Astrocyte (in vitro differentiated cells and primary cell): ENCODE measurements at places on chromosomes 12 and 14. TPM values are rescaled to one million over a fixed set of nuclear protein-coding genes. Genes with fewer than 3 reads are reported as not detected.

DNA sequence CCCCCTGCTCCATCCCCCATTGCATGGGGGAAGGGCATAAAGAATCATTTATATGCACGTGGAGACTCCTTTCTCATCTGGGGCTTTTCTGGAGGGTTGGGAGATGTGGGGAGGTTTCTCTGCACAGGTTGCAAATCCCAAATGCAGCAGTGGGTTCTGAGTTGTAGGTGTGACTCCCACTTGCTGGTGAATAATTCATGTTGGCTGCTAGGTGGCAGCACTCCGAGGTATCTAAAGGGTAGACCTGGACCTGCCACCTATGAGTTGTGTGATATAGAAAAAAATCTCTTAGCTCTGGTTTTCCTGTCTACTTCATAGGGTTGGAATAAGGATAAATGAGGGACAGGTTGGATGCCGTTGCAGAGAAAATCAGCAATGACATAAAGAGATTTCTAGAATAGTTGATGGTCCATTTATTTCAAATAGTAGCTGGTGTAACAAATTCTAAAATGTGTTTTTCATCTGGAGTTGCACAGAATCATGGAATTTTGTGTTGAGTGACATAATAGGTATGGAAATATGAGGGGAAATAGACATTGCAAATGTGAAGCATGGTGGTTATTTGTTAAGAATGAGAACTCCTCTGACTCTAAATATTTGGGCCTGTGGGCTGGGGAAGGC, 4.6 kb downstream of the MARCHF9 start:
- H3K36me3 ChIP-seq, result no peaks in the 10 kb centered on the region
- H3K4me3 ChIP-seq, result no peak overlapping the region
- peaks cover 20% of the 10 kb centered on the region for H3K27me3 ChIP-seq
- DNase-seq, result no peak
- peaks cover 2% of the 10 kb centered on the region for H3K4me1 ChIP-seq

DNA sequence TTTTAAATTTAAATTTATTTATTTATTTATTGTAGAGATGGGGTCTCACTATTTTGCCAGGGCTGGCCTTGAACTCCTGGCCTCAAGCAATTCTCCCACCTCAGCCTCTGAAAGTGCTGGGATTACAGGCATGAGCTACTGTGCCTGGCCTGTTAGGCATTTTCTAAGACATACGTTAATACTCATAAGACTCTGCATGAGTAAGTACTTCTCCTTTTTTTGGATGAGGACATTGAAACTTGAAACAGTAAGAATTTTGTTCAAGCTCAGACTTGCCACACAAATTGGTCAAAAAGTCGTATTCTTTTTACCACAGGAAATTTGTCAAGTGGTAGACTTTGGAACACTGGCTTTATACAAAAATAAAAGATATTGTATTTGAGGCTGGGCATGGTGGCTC, 187.4 kb upstream of the RASSF8 start:
- DNase-seq, result peak; percentile 67
- peaks cover 16% of the 10 kb centered on the region for H3K4me1 ChIP-seq
- no peak overlapping the region for H3K27ac ChIP-seq
- no peaks in the 10 kb centered on the region for H3K36me3 ChIP-seq
- no peaks in the 10 kb centered on the region for H3K27me3 ChIP-seq

DNA sequence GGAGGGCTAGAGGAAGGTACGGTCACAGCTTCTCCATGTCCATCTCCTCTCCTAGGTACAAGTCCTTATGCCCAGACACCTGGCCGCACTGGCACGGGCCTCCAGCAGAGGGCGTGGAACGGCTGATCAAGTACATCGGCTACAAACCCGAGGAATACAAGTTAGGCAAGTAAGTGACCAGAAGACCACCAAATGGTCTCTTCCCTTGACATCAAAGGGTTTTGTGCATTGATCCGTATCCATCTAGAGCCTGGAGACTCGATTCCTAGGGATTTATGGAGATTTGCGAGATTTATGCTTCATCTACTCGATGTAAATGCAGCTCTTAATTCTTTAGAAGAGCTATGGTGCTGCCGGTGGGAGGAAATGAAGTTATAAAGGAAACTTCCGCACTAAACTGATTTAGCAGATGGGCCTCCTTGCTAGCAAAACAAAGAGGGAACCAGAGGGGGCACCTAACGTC, 44.2 kb downstream of the KCTD10 start:
- no peak overlapping the region for H3K27ac ChIP-seq
- DNase-seq, result peak; percentile 56
- H3K27me3 ChIP-seq, result no peaks in the 10 kb centered on the region

Gene KLHDC1
- 0.94 and 1.2 TPM in 2 replicates for total RNA-seq

DNA sequence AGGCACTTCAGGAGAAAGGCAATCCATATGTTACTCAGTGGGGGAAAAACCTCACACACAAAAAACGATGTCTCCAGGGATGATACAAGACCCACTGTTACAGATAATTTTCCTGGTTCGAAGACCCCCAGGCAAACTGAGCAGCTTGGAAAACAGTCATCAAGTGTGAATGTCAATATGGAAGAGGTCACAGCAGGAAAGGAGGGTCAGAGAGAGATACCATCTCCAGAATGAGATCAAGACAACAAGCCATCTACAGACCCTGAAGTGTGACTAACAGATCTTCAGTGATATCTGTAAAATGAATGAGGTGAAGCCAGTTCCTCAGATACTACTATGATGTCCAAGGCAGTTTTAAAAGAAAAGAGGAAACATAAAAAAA, 28.6 kb downstream of the GNS start:
- peaks cover 5% of the 10 kb centered on the region for H3K4me1 ChIP-seq
- no peaks in the 10 kb centered on the region for H3K27me3 ChIP-seq
- no peak for DNase-seq
- no peak overlapping the region for H3K27ac ChIP-seq
- H3K36me3 ChIP-seq, result no peaks in the 10 kb centered on the region

DNA sequence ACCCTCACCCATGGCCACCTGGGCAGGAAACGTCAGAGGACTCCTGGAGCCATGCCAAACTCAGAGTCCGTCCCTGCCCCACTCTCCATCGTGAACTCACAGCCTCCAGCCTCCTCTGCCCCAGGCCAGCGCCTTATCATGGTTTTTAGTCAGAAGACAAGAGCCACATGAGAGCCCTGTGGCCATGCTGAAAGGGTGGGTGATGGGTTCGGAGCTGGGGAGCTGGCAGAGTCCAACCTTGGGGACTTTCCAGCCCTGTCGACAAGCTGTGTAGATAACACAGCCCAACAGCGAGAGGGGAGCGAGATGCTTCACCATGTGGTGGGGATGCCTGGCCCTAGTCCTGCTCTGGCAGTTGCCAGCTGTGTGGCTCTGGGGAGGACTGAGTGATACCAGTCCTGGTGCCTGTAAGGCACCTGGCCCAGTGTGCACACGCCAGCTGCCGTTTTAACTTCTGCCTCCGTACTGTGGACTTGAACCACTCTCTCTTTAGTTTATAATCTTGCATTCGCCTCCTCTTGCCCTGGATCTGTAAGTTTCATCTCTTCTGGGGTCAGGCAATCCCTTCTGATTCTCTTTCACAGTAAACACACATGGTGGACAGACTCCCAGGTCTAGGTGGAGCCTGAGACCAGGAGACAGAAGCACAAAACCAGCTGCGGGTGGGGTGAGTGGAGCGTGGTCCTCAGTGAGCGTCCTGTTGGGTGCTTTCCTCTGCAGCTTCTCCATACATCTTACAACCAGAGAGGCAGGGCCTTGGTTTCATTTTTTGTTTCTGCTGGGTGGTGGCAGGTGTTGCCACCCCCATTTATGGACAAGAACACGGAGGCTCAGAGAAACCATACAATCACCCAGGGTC, 55.3 kb downstream of the RIN3 start:
- H3K4me3 ChIP-seq, result no peak overlapping the region

- DNase-seq, result no peak
- H3K36me3 ChIP-seq, result no peaks in the 10 kb centered on the region
- H3K4me1 ChIP-seq, result no peaks in the 10 kb centered on the region
- H3K27ac ChIP-seq, result no peak overlapping the region
Observed at GRCh38 chr12:18496156-18496555, 234.8 kb downstream of the PIK3C2G start.

Gene EIF2S3B
- total RNA-seq, result 5.4 and 6.0 TPM in 2 replicates

GRCh38 chr12:66269142-66269541, 33.2 kb upstream of the HELB start:
- H3K27me3 ChIP-seq, result peaks cover 5% of the 10 kb centered on the region
- H3K36me3 ChIP-seq, result no peaks in the 10 kb centered on the region
- DNase-seq, result no peak
- H3K27ac ChIP-seq, result no peak overlapping the region
- H3K4me1 ChIP-seq, result no peaks in the 10 kb centered on the region

Gene NR4A1
- total RNA-seq, result 1.6 and 2.3 TPM in 2 replicates

Gene PRB2
- not detected in 2 replicates for total RNA-seq

Gene SRRM4
- 0.30 and 0.46 TPM in 2 replicates for total RNA-seq

DNA sequence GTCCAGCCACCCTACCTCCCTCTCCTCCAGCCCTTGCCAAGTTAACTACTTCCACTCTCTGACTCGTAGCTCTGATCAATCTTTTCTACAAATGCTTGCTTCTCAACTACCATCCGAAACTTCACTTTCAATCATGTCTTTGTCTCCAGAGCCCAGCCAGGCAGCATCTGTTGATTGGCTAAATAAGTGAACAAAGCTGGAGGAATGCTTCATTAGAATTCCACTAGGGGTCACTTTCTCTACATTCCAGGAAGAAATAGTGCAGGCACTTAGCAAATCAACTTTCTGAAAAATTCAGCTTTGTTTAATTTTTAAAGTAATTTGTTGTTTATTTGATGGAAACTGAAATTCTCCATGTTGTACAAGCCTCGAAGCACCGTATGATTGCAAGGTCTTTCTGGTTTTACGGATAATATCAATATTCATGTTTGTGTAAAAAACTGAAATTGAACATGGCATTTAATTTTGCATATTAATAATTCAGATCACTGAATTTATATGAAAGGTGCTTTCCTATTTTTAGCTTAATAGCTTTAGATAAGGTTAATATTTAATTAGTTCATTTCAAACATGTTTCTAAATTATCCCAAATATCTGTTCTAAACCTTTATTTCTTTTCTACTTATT, 32.4 kb upstream of the HELB start:
- no peak overlapping the region for H3K4me3 ChIP-seq
- no peak overlapping the region for H3K27ac ChIP-seq
- H3K36me3 ChIP-seq, result no peaks in the 10 kb centered on the region
- peaks cover 5% of the 10 kb centered on the region for H3K27me3 ChIP-seq

Gene CD9
- total RNA-seq, result 46.0 and 52.2 TPM in 2 replicates

Gene AGAP2
- 0.14 and 0.17 TPM in 2 replicates for total RNA-seq

DNA sequence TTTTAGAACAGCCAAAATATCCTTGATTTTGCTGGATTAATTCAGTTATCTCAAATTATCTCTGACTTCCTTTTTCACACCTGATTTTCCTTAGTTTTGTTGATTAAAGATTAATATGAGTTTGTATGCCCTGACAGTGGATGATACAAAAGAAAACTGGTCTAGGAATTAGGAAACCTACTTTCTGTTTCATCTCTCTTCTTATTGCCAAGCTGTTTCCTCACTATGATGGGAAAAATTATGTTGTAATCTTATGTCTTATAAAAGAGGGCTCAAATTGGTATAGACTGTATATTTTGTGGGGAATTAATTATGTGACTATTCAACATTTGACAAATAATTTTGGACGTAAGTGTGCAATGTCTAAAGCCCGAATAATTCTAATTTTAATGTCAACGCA, 271.6 kb downstream of the FBXL14 start:
- no peak for DNase-seq
- H3K4me3 ChIP-seq, result no peak overlapping the region
- H3K4me1 ChIP-seq, result peaks cover 11% of the 10 kb centered on the region
- H3K36me3 ChIP-seq, result no peaks in the 10 kb centered on the region
- no peak overlapping the region for H3K27ac ChIP-seq

- no peaks in the 10 kb centered on the region for H3K36me3 ChIP-seq
- H3K27me3 ChIP-seq, result no peaks in the 10 kb centered on the region
- H3K27ac ChIP-seq, result no peak overlapping the region
- H3K4me3 ChIP-seq, result no peak overlapping the region
Observed at GRCh38 chr12:69884386-69884785, 59.4 kb downstream of the MYRFL start.

Gene FCF1
- 60.5 and 64.1 TPM in 2 replicates for total RNA-seq

- H3K27me3 ChIP-seq, result peaks cover 30% of the 10 kb centered on the region
- H3K4me3 ChIP-seq, result no peak overlapping the region
- no peaks in the 10 kb centered on the region for H3K4me1 ChIP-seq
Observed at GRCh38 chr12:467591-467990, 7.9 kb downstream of the B4GALNT3 start.

Gene CCDC175
- total RNA-seq, result not detected in 2 replicates

DNA sequence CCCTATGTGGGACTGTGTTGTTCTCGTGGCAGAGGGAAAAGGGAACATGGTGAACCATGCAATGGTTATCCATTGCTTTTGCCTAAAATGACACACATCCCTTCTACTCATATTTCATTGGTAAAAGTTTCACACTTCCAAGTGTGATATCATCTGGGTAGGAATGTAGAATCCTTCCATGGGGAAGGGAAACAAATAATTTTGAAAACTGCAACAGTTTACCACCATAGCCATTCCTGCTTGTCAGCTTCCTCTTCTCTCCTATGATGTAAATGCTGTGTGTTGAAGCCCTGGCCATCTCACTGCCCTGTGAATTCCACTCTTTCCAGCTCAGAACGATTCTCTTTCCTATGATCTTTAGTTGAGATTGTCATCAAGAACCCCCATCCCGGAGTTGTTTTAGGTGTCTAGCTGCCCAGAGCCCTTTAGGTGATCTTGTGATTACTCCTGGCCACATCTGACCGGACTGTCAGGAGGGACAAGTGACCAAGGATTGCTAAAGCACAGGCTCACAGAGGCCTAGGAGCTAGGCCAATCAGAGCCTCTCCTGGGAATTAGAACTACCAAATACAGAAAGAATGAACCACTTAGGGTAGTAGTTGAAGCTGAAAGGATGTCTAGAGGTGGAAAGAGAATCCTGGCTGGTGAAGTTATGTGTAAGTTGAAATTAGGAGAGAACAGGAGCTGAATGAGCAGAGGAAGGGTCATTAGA, 84.6 kb downstream of the VCPKMT start:
- H3K4me1 ChIP-seq, result no peaks in the 10 kb centered on the region
- H3K4me3 ChIP-seq, result no peak overlapping the region
- no peaks in the 10 kb centered on the region for H3K27me3 ChIP-seq
- H3K27ac ChIP-seq, result no peak overlapping the region

DNA sequence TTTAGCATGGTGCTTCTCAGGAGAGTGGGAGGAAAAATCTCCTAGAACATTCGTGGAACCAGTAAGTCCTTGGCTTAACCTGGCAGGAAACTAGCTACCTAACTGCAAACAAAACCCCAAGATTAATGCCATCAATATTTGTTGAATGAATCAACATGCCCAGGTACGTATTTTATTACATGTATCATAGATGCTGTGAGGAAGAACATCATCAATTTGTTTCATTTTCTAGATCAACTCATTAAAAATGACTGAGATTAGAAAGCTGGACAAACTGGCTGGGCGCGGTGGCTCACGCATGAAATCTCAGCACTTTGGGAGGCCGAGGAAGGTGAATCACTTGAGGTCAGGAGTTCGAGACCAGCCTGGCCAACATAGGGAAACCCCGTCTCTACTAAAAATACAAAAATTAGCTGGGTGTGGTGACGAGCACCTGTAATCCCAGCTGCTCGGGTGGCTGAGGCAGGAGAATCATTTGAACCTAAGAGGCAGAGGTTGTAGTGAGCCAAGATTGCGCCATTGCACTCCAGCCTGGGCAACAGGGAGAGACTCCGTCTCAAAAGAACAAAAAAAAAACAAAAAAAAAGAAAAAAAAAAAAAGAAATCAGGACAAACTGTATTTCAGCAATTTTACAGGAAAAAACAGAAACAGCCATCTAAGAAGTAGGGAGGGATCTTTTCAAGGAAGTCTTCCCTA, 88.7 kb downstream of the NTN4 start:
- no peak overlapping the region for H3K4me3 ChIP-seq
- peaks cover 3% of the 10 kb centered on the region for H3K4me1 ChIP-seq
- H3K36me3 ChIP-seq, result no peaks in the 10 kb centered on the region
- H3K27me3 ChIP-seq, result no peaks in the 10 kb centered on the region
